Fibroblast of the aortic adventitia (primary cell): ENCODE measurements at places on chromosomes 11 and 22. TPM values are rescaled to one million over a fixed set of nuclear protein-coding genes. Genes with fewer than 3 reads are reported as not detected.
A peak's percentile ranks its signal among the peaks of the same experiment; 100 is the strongest.

The KIAA1671 gene
- 4.6 and 10.7 TPM in 2 replicates for total RNA-seq

The KCNJ11 gene
- total RNA-seq: not detected in 2 replicates

- DNase-seq: peak; percentile 15
Observed at GRCh38 chr11:10568486-10568941, at the start of gene LYVE1. TSS of gene LYVE1 (minus strand) at chr11:10568665. CDS start at chr11:10568532, 133 bp downstream.

DNA sequence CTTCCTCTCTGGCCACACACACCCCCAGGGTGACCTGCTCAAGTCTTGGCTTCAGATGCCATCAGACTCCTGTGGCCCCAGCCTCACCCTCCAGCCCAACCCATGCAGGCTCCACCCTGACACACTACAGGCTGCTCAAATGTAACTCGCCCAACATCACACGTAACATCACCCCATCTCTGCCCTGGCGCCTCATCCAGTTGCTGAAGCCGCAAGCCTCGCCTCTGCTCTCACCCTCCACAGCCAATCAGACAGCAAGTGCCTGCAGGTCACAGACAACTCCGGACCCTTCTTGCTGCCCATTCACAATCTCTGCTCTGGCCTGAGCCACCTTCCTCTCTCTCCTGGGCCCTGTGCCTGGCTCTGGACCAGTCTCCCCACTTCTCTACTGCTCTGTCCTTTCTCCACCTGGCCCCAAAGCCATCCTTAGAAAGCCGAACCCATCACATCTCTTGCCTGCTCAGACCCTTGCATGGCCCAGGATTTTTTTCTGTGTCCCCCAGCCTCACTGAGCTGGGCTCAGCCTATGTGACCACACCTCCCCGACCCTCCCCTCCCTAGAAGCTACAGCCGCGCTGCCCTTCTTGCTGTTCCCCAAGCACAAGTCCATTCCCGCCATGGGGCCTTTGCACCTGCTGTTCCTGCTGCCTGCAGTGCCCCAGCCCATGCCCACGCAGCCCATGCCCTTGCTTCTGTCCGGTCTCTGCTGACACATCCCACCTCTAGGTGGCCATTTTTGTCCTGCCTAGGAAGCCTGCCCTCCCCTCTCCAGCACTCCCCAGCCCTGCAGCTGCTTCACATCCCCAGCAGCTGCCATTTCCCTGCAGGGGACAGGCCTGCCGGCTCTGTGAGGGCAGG is 333.9 kb downstream of the CTTN start:
- no peak for DNase-seq
